GM19239 (cell line): ENCODE measurements at places on chromosomes 11 and 22.
A peak's percentile ranks its signal among the peaks of the same experiment; 100 is the strongest.

- no peak for DNase-seq
Measured at GRCh38 chr11:85394283-85394682, 232.9 kb downstream of the DLG2 start.

- peak; percentile 37 for DNase-seq
Measured at GRCh38 chr11:62081378-62082291, 42.2 kb upstream of the INCENP start.

- DNase-seq: no peak
Measured at GRCh38 chr11:128207861-128208321, 379.5 kb downstream of the ETS1 start.

- no peak for DNase-seq
Measured at GRCh38 chr22:31628362-31628761, 33.7 kb downstream of the PISD start.

GRCh38 chr11:14022821-14023220 is 60.3 kb downstream of the SPON1 start:
- no peak for DNase-seq

DNA sequence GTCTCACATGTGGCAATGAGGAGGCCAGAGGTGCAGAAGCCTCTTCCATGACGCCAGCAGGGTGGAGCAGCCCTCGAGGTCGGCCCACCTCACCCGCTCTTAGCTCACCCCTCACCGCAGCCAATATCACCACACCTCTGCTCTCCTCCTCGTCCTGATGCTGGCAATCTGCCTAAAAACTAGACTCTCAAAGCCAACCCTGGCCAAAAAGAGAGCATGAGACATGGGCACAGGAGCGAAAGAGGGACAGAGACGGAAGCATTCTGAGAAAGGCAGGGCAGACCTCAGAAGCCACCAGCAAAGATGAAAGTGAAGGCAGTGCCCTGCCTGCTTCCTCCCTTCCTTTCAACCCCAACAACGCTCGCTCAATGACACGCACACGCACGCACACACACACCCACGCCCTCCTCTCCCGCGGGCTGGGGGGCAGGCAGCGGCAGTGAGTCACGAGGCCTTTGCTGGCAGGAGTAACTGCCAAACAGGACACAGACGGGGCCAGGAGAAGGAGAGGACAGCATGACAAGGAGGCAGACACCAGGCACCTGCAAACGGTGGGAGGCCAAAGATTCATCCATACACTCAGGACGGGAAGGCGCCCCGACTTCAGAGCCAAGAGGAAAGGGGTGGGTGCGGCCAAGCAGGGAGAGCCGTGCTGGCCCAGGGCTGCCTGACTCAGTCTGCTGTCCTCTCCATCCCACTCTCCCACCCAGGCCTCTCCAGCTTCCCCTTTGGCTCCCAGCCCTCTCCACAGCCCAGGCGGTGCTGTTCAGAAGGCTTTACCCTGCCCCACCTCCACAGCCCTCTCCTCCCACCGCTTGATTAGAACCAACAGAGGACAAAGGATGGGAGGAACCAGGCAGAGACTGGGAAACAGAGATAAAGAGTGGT is 11.4 kb downstream of the IGSF9B start:
- DNase-seq: no peak

- DNase-seq: no peak
Measured at GRCh38 chr11:11968511-11969280, 39.7 kb downstream of the DKK3 start.

GRCh38 chr11:28447226-28447625 is 339.0 kb downstream of the METTL15 start:
- no peak for DNase-seq

DNA sequence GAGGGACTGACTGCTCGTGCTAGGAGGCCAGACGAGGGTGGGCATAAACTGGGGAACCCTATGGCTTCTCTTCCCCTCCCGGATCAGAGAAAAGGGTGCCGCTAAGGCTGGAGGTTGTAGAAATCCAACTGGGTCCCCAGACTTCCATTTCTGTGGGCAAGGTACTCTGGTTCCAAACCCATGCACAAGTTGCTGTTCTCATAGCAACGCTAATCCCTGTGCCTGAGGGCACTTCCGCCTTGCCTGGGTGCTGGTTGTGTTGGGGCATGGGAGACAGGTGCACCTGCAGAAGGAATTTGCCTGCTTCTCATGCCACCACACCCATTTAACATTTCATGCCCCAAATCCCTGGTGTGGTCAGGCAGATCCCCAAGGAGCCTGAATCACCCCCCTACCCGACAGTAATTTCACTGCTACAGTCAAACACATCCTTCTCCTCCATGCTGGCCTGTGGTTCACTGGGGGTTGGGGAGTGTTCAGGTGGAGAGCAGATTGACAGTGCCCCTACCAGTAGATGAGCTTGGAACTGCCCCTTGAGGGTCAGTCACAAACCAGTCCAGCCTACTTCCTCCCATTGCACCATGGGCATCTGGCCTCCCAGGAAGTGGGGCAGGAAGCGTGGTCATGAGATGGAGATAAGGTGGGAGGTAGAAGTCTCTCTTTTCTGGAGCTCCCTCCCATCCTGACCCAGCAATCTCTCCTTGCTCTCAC is 1.2 kb downstream of the C2CD2L start:
- no peak for DNase-seq

DNA sequence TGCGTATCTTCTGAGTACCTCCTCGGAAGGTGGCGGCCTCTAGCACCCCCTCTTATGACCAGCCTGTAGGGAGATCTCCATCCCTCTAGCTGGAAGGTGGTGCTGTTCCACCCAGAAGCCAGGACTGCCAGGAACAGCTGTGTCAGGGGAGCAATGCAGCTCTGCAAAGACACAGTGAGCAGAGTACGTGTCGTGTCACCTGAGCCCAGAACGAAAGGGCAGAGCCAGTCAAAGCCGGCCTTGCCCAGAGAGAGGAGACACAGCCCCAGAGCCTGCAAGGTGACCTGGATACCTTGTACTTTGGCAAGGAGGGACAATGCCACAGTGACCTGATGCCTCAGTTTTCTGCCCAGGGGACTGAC is 18.7 kb upstream of the IGSF9B start:
- DNase-seq: no peak

GRCh38 chr11:123431619-123432018 is 1.6 kb downstream of the GRAMD1B start:
- DNase-seq: no peak

DNA sequence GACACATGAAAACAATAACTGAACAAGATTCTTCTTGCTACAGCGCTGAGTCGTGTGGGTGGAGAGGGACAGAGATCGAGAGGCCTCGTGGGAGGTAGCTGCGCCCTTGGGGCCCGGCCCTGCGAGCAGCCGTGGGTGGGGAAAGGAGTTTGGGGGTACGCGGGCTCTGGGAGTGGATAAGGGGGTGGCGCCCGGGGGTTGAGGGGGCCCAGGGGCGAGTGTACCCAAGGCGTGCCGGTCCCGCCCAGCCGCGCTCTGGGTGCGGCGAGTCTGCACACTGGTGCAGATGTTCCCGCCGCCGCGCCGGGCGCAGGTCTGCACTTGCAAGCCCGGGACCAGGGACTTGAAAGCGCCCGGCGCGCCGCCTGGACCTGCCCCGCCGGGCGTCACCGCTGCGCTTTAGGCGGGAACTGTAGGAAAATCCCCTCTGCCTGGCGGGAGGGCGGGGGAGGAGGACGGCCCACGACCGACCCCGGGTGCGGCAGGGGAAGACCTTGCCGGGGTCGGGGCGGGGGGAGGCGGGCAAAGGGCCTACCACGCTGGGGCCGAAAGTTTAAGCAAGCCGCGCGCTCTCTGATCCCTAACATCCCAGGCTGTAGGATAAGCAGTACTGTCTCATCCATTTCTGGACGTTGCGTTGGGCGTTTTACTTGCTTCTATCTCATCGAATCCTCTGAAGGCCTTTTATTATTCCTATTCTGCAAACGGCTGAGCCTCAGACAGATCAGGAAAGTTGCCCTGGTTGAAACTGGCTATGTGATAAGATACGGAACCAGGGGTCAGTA is 1.4 kb upstream of the KREMEN1 start:
- no peak for DNase-seq

- no peak for DNase-seq
Measured at GRCh38 chr11:87317441-87317840, 279.7 kb downstream of the TMEM135 start.

- DNase-seq: peak; percentile 40
Measured at GRCh38 chr11:17013548-17014320, 480 bp downstream of the PLEKHA7 start.

DNA sequence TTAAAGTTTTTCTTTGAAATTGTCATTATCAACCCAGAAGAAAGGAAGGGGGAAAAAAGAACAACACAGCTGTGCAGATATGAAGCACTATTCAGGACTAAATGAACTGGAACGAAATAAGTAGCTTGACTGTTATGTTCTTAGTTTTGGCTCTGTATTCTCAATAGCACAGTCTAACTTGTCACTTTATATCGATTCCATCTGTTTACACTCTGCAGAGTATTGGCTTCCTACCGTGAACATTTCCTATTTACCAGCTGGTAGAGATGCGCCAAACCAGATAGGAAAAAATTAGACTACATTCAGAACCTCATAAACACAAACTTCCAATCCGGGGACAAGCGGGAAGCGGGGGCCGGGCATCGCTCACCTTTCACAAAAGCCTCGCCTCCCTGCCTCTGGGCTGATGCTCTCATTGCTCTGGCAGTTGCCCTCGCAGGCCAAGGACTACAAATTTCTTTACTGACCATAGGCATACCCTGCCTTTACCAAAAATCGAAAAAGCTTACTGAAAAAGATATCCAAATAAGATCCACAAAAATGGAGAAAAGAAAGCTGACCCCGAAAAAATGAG is 66.2 kb downstream of the EFCAB6 start:
- DNase-seq: no peak

GRCh38 chr11:126072801-126073594 is 10.3 kb upstream of the CDON start:
- DNase-seq: no peak

DNA sequence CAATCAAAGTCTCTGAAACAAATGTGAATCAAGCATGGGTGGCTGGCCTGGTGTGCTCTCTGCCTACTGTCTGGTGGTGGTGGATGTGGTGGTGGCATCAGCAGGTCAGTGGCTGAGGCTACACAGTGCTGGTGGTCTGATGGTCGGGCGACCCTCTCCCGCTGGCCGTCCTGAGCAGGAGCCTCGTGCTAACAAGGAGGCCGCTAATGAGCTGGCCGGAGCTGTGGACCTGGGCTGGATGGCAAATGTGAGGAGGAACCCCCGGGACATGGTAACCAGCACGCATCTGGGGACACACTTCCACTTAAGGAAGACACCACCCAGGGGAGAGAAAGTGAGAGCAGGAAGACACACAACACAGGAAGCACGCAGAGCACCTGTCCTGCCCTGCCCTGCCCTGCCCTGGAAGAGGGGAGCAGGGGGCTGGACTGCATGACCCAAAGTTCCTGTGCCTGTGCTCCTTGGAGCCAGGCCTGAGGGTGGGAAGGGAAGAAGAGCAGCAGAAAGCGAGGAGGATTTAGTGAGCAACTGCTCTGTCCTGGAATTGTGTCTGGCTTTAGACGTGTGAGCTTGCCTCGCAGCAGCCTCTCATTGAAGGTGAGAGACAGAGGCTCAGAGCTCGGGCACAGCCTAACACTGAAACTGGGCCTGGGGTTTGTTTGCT is 23.7 kb downstream of the SLC37A2 start:
- no peak for DNase-seq

DNA sequence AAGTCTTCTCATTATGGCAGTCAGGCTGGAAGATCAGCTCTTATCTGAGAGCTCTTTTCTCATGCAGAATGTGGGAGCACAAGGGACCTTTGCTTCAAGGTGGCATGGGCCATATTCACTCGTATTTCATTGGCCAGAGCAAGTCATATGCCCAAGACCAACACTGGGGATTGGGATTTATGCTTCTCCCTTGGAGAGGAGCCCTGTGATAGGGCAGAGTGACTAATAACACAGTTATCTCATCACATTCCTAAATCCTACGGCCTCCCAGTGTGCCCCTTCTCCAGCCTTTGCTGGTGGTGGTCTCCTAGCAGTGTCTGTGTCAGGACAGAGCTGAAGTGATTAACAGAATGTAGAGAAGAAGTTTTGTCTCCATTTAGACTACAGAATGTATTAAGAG is 48.6 kb downstream of the SYT9 start:
- no peak for DNase-seq

DNA sequence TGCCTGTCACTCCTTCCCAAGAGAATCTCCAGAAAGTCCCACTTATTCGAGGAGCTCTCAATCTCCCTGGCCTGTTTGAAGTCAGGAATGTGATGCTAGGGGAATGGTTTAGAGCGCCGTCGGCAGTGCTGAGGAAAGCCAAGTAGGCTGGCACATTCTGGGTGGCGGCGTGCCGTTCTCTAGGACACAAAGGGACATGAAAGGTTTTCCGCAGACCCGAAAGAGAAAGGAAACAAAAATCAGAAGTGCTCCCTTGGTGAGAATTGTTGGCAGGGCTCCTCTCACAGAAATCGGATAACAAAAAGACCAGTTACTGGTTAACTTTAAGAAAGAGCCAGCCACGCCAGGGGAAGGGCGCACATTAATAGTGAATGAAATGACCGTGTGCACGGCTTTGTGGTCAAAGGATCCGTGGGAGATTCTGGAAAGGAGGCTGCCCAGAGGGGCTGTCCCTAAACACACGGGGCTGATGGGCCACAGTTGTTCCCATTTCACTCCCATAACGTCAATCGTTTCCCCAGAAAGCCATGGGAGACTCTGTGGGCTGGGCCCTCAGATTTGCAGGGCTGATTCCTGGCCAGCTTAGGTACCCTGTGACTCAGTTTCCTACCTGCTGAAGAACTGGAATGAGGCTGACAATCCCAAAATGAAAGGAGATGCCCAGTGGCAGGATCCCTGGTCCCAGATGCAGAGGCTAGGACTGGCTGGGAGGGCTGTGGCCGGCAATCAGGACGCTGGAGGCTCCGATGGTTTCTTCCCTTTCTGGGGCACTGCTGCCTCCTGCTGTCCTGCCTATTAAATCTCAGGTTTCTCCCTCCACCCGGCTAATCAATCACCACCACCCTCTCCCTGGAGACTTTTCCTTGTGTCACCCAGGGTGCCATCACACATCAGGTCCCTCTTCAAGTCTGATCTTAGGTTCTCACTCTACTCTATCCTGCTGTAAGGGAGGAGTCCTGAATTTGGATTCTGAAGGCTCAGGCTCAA is 82.3 kb downstream of the RCN1 start:
- no peak for DNase-seq

DNA sequence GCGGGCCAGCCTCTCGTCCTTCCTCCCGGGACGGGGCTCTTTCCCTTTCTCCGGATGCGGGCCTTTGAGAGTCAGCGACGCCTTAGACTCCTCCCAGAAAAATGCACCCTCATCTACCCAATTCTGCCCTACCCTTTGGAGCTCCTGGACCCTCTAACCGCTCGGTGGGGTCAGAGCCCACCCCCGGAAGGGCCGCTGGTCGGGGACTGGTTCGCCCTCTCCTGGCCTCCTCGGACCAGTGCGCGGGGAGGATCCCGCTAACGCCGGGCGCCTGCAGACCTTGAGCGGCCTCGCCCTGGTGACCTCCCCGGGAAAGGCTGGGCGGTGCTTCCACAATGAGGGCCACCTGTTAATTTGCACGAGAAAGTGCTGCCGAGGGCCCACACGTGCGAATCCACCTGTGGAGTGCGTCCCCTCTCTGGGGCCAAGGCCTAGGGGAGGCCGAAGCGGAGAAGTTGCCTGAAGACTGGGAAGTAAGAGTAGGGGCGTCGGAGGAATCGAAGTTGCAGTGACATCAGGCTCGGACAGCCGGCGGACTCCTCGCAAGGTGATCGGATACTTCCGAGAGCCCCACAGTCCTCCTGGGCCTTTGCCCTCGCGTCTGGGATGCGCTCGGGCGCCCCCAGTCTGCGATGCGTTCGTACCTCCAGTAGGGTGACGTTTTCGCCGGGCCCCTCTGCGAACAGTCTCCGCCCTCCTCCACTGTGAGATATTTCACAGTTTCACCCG is 61.5 kb downstream of the ENDOD1 start:
- peak; percentile 73 for DNase-seq

- DNase-seq: no peak
Measured at GRCh38 chr11:76436020-76436419, 8.8 kb upstream of the EMSY start.
